Inflammatory macrophage (primary cell): ENCODE measurements at places on chromosomes 6 and 20.

DNA sequence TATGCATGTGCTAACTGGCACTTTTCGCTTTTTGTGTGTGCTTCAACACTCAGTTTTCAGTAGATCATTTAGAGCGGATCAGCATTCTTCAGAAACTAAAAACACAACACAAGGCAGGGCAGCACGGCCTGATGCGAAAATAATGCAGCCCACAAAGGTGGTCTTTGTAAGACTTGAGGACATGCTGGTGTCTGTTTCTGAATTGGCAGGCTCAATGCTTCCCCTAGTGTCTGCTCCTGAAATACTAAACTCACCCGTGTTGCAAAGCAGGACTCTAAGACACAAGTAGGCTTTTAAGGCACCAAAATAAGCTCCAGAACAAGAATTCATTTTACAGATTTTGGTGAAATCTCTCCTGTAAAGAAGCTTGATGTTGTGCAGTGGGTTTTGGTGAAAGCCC lies 676.5 kb downstream of the TENT5A start:
- DNase-seq: no peak

- DNase-seq: peak; percentile 20
Observed at GRCh38 chr6:3902871-3903648, 53.9 kb downstream of the FAM50B start.

- no peak for DNase-seq
Observed at GRCh38 chr6:147003186-147003585, 201.0 kb upstream of the STXBP5 start.

GRCh38 chr6:28588666-28589065 lies 63.0 kb downstream of the GPX5 start:
- no peak for DNase-seq

DNA sequence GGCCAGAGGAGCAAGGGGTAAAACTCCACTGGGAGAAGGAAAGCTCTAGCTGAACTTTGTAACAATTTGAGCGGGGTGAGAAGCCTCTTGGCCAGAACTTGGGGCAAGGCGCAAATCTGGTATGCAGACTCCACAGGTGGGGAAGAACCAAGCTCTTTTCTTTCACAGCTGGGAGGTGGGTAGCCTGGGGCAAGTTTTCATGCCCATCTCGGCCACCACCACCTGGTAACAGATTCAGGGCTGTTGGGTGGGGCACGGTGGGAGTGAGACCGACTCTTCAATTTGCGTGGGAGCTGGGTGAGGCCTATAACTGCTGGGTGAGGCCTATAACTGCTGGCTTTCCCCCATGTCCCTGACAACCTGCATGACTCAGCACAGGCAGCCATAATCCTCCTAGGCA lies 37.5 kb downstream of the SDHAF4 start:
- DNase-seq: no peak

DNA sequence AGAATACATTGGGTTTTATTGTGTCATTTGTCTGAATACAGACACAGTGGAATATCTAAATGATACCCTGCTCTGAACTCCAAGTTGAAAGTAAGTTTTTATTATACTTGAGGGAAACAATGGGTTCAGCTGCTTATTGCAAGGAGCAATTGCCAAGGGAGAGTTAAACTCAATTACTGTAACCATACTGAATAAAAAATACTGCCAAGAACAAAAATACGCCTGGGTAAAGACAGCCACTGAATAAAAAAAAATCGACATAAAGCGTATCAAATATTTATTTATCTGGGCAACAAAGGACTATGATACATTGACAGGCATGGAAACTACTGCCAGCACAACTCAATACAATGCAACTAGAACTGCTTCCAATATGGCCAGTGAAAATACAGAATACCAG lies 18.1 kb downstream of the TFAP2A start:
- no peak for DNase-seq

GRCh38 chr6:12951415-12951814 lies 234.8 kb downstream of the PHACTR1 start:
- no peak for DNase-seq
